ENCODE measurements at places on chromosomes 11 and 22.

DNA sequence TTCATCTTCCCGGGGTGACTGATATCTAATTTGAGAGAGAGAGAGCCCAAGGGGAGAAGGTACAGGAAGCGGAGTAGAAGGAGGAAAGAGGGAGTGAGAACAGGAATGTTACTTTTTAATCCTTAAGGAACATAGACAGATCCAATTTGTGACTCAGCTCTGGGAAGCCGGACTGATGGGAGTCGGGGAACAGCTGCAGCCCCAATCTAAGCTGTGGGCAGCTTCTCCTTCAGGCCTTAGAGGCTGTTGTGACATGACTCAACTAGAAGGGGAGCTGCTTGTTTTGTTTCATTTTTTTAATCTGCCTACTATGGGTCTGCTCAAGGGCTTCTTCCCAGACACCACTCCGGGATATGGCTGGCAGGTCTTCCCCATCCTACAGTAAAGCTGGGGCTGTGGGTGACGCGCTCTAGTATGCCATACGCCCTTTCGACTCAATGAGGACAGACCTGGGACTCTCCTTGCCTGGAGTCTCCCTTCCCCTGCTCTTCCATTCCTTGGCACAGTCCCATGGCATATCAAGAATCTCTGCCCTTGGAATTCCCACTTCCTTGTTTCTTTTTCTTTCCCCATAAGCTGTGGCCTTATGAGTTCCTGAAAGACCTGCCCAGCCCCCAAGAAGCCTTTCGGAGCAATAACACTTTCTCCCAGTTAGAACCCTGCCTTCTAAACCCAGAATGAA lies 103.3 kb upstream of the AKIP1 start:
- no peak for DNase-seq

- no peak for DNase-seq
Measured at GRCh38 chr11:75478783-75479596, 46.0 kb upstream of the KLHL35 start.

DNA sequence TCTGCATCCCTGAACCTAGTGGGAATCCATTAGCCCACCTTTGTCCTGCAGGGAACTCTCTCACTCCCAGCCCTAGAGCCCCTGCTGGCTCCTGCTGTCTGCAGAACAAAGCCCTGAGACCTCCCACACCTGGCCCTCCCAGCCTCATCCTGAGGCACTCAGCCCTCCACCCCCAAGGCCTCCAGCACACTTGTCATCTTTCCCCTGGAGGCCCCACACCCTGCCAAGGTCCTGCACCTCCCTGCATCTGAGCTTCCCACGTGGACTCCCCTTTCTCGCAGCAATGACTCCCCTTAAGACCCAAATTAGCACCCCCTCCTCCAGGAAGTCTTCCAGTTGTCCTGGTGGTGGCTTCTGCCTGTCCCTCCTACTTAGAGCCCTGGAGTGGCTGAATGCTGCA lies 42.3 kb upstream of the LINC01488 start:
- no peak for DNase-seq

DNA sequence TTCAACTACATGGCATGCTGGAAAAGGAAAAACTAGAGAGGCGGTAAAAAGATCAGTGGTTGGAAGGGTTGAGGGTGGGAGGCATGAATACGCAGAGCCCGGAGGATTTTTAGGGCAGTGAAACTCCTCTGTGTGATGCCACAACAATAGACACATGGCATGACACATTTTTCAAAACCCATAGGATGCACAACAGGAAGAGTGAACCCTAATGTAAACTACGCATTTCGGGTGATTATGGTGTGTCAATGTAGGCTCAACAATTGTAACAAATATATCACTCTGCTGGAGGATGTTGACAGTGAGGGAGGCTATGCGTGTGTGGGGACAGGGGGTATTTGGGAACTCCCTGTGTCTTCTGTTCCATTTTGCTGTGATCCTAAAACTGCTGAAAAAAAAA lies 15.7 kb upstream of the FAM83F start:
- no peak for DNase-seq

- no peak for DNase-seq
Measured at GRCh38 chr22:29330753-29331152, 15.3 kb upstream of the RASL10A start.
